Natural killer cell (primary cell): ENCODE measurements at places on chromosomes 11 and 22. TPM values are rescaled to one million over a fixed set of nuclear protein-coding genes. Genes with fewer than 3 reads are reported as not detected.
A peak's percentile ranks its signal among the peaks of the same experiment; 100 is the strongest.

DNA sequence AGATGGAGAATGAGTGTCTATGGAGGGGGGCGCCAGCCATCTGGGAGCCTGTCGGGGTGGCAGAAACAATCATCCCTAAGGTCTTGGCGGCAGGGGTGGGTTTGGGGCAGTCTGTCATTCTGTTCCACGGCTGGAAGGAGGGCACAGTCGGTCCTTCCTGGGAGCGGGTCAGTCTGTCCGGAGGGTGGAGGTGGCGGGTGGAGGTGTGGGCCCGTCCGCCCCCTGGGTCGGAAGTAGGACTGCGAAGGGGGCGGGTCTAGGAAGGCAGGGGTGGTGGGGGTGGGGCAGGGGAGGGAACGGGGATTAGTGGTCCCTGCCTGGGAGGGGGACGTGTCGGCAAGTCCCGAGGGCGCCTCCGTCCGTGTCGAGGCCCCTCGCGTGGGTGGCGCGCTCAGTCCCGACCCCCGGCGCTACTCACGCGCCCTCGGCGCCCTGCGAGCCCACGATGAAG, 461 bp downstream of the TBC1D10A start:
- H3K27ac ChIP-seq = no peak overlapping the region
- H3K4me1 ChIP-seq = peaks cover 48% of the 10 kb centered on the region
- H3K36me3 ChIP-seq = peaks cover 5% of the 10 kb centered on the region
- no peaks in the 10 kb centered on the region for H3K27me3 ChIP-seq

RIC3 gene
- 3.6 TPM for total RNA-seq

- no peaks in the 10 kb centered on the region for H3K27me3 ChIP-seq
- H3K4me3 ChIP-seq = no peak overlapping the region
- H3K4me1 ChIP-seq = peaks cover 14% of the 10 kb centered on the region
- no peaks in the 10 kb centered on the region for H3K36me3 ChIP-seq
- H3K27ac ChIP-seq = no peak overlapping the region
Measured at GRCh38 chr11:61896665-61897386, 5.5 kb upstream of the FADS3 start.

DNA sequence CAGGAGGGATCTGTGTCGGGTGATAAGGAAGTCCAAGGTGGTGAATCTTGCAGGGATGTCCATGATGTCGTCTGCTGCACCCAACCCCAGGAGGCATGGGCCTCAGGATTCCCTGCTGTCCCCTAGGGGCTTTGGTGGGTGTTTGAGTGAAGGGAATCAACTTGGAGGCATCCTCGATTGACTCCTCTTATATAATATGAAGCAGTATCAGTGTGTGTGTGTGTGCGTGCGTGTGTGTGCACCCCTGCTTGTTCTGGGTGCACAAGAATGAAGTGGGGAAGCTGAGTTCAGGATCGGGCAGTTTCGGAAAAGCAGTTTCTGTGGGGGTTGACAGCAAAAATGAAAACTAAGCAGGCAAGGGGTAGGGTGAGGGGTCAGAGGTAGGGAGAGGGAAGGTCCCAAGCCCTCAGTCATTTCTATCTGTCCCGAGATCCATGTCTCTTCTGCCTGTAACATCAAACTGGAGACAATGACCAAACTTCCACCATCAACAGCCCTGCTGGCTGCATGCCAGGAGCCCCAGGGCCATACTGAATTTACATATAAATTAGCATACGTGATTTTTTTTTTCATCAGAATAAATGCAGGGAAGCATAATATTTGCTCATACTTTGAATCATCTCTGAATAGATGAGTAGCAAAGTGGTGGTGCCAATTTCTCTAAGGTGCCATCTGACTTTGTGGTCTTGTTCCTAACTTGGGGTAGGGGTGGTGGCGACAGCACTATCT, 2.0 kb downstream of the NTM start:
- no peaks in the 10 kb centered on the region for H3K27me3 ChIP-seq
- H3K4me1 ChIP-seq = no peaks in the 10 kb centered on the region
- DNase-seq = no peak
- no peaks in the 10 kb centered on the region for H3K36me3 ChIP-seq

CATSPER1 gene
- 12.2 TPM for total RNA-seq

GRCh38 chr22:47329727-47330650, 567.5 kb downstream of the TBC1D22A start:
- H3K4me1 ChIP-seq = no peaks in the 10 kb centered on the region
- DNase-seq = no peak
- H3K4me3 ChIP-seq = no peak overlapping the region
- no peaks in the 10 kb centered on the region for H3K36me3 ChIP-seq

GRCh38 chr11:45617871-45618601, 47.4 kb downstream of the CHST1 start:
- no peaks in the 10 kb centered on the region for H3K27me3 ChIP-seq
- H3K27ac ChIP-seq = no peak overlapping the region
- no peak for DNase-seq

DNA sequence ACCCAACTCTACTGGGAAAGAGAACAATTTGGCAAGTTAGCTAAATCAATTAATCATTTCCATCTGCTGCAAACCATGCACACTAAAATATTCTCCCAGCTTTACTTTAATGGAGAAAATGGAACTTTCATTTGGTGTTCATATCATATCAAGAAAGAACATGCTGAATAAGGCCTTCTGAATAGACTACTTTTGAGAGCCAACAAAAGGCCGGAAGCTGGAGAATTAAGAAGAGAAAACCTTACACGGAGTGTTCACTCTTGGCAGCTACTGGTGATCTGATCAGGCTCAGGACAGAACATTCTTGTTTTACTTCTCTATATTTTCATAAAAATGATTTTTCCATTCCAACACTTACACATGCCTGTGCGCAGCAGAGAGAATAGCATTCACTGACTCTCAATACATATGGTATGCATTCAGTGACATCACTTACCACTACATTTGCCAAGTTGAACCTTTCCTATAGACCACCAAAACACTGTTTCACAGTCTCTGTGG, 165.3 kb downstream of the TTC28 start:
- no peak overlapping the region for H3K27ac ChIP-seq
- H3K4me3 ChIP-seq = no peak overlapping the region
- no peaks in the 10 kb centered on the region for H3K4me1 ChIP-seq
- no peak for DNase-seq

GRCh38 chr11:126601550-126602215, 246.2 kb downstream of the ST3GAL4 start:
- H3K27me3 ChIP-seq = no peaks in the 10 kb centered on the region
- no peak overlapping the region for H3K4me3 ChIP-seq
- no peak overlapping the region for H3K27ac ChIP-seq
- no peaks in the 10 kb centered on the region for H3K4me1 ChIP-seq
- DNase-seq = no peak

- no peaks in the 10 kb centered on the region for H3K27me3 ChIP-seq
- H3K4me1 ChIP-seq = no peaks in the 10 kb centered on the region
- H3K27ac ChIP-seq = no peak overlapping the region
- no peak for DNase-seq
- H3K4me3 ChIP-seq = no peak overlapping the region
Measured at GRCh38 chr11:81725701-81726100, 1008.0 kb downstream of the FAM181B start.

GRCh38 chr22:24178021-24178431, 3.3 kb upstream of the SUSD2 start:
- H3K4me1 ChIP-seq = no peaks in the 10 kb centered on the region
- no peaks in the 10 kb centered on the region for H3K27me3 ChIP-seq
- no peak overlapping the region for H3K4me3 ChIP-seq
- H3K36me3 ChIP-seq = peaks cover 46% of the 10 kb centered on the region
- DNase-seq = no peak

GRCh38 chr11:18536209-18536608, 9.5 kb upstream of the TSG101 start:
- H3K36me3 ChIP-seq = peaks cover 19% of the 10 kb centered on the region
- H3K27ac ChIP-seq = no peak overlapping the region
- H3K4me3 ChIP-seq = no peak overlapping the region
- H3K27me3 ChIP-seq = no peaks in the 10 kb centered on the region
- H3K4me1 ChIP-seq = no peaks in the 10 kb centered on the region
- DNase-seq = no peak

ZBTB16 gene
- 156 TPM for total RNA-seq

SLC35E4 gene
- total RNA-seq = 2.9 TPM

SERHL2 gene
- total RNA-seq = 0.23 TPM

FGF19 gene
- total RNA-seq = not detected

DNA sequence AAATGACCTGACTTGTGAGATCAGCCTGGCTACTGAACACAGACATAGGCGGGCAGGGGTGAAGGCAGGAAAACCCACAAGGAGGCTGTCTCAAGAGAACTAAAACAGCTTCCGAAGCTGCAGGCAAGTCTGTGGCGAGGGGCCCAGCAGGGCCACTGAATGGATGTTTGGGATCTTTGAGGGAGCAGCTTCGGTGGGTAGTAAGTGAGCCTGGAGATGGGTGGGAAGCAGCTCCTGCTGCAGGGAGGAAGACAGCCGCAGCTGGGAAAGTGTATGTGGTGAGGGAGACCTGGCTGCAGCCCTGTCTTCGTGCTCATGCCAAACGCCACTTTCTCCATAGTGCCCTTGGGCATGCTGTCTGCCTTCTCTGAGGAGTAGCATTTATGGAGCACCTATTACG, 3.4 kb downstream of the CCDC86 start:
- H3K27ac ChIP-seq = no peak overlapping the region
- no peaks in the 10 kb centered on the region for H3K27me3 ChIP-seq
- H3K36me3 ChIP-seq = peaks cover 26% of the 10 kb centered on the region
- DNase-seq = no peak

DNA sequence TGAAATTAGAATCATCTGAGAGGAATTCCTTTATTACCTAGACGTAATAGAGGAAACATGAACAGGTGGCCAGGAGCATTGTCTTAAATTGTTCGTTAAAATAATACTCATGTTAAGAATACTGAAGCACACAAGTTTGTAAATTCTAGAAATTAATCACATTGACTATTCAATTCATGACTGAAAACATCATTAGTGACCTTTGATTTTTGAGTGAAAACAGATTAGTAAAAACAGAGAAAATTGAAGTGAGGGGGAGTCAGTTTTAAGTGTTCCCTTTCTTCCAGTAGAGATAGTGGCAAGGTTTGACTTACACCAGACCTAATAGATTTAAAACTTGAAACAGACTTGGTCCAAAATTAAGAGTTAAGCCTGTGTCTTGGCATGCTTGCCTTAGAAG, 1.4 kb downstream of the ZFP91 start:
- H3K27me3 ChIP-seq = no peaks in the 10 kb centered on the region
- DNase-seq = no peak
- peaks cover 2% of the 10 kb centered on the region for H3K36me3 ChIP-seq
- peak overlapping the region; percentile 99 for H3K27ac ChIP-seq
- peaks cover 27% of the 10 kb centered on the region for H3K4me1 ChIP-seq

DNA sequence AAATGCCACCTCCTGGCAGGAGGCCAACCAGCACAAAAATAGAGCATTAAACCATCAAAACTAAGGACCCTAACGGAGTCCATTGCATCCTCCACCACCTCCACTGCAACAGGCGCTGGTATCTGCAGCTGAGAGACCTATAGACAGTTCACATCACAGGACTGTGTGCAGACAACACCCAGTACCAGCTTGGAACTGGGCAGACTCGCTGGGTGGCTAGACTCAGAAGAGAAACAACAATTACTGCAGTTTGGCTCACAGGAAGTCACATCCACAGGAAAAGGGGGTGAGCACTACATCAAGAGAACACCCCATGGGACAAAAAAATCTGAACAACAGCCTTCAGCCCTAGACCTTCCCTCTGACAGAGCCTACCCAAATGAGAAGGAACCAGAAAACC, 11.6 kb upstream of the TMEM45B start:
- DNase-seq = no peak
- H3K4me1 ChIP-seq = no peaks in the 10 kb centered on the region
- H3K27ac ChIP-seq = no peak overlapping the region
- no peaks in the 10 kb centered on the region for H3K27me3 ChIP-seq
- no peaks in the 10 kb centered on the region for H3K36me3 ChIP-seq
- no peak overlapping the region for H3K4me3 ChIP-seq

DNA sequence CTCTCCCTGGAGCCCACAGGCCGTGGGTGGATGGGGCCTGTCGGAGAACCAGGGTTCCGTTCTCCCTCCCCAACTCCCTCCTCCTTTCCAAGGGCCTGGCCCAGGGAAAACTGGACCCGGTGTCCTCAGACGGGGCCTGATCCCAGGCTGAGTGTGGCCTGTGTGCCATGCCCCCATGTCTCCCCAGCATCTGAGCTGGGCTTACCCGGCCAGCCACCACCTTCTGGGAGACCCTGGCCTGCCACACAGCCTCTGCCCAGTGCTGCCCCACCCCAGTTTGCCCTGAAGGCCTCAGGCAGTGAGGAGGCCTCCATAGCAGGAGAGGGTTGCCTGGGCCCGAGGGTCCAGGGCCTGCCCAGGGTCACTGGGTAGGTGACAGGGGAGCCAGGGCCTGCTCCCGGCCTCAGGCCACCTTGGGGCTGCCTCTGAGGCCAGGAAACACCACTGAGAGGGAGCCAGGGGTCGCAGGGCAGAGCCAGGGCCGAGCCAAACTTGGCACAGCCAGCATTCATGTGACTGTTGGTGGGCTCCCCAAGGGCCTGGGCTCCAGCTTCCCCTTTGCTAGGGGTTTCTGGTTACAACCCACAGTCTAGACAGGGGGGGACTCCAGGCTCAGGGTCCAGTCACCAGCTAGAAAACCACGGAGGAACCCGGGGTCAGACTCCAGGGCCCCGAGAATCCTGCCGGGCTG, 590 bp upstream of the IFITM10 start:
- H3K4me3 ChIP-seq = no peak overlapping the region
- DNase-seq = no peak
- H3K36me3 ChIP-seq = peaks cover 21% of the 10 kb centered on the region

- H3K36me3 ChIP-seq = peaks cover 12% of the 10 kb centered on the region
- no peaks in the 10 kb centered on the region for H3K4me1 ChIP-seq
- H3K27ac ChIP-seq = no peak overlapping the region
- no peak overlapping the region for H3K4me3 ChIP-seq
- DNase-seq = no peak
Measured at GRCh38 chr11:74877132-74877531, 71.8 kb downstream of the XRRA1 start.

TLCD5 gene
- not detected for total RNA-seq

- no peaks in the 10 kb centered on the region for H3K4me1 ChIP-seq
- H3K27me3 ChIP-seq = no peaks in the 10 kb centered on the region
- DNase-seq = no peak
Measured at GRCh38 chr11:76419896-76420295, 24.9 kb upstream of the EMSY start.

APOC3 gene
- not detected for total RNA-seq
